AG04449 (cell line): ENCODE measurements at places on chromosomes 6 and 20.

- DNase-seq: peak; percentile 24
These were observed 5.2 kb downstream of the INSM1 start for GRCh38 chr20:20373091-20373571.

DNA sequence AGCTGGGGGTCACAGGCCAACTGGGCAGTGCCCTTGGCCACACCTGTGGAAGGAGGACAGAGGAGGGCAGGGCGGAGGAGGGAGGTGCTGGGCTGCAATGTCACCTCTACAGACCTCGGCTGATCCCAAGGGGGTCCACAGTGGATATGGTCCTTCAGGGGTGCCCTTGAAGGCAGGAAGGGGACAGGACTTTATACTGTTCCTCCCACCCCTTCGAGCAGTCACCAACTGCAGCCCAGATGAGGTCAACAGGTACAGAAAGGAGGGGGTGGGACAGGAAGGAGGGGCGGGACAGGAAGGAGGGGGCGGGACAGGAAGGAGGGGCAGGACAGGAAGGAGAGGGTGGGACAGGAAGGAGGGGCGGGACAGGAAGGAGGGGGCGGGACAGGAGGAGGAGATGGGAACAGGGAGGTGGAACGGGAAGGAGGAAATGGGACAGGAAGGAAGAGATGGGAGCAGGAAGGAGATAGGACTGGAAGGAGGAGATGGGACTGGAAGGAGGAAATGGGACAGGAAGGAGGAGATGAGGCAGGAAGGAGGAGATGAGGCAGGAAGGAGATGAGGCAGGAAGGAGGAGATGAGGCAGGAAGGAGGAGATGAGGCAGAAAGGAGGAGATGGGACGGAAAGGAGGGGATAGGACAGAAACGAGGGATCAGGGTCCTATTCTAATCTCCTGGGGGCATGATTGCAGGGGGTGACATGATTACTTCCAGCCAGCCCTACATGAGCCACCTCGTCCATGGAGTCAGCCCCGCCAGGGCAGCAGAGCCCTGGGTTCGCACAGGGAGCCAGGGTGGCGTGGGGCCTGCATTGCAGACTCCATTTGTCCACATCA is 19.4 kb upstream of the MRGBP start:
- DNase-seq: no peak

GRCh38 chr6:2839195-2839981 is 2.3 kb downstream of the SERPINB1 start:
- DNase-seq: no peak

- no peak for DNase-seq
These were observed 32.6 kb downstream of the MAN1A1 start for GRCh38 chr6:119317007-119317406.

DNA sequence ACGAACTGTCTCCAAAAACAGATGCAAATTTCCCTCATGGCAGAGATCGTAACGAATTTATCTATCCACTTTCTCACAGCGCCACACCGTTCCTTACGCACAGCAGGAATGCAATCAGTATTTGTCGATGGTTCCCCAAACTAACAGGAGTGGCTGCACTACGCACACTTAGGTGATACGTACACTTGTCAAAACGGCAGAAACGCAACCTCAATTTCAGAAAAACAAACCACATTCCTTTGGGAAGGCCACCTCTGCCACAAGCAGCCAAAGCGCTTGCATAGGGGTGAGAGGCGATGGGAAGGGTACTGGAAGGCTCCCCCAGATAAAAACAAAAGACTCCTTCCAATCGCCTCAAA is 638 bp downstream of the MDN1 start:
- DNase-seq: no peak

- no peak for DNase-seq
These were observed 1.0 kb downstream of the PXDC1 start for GRCh38 chr6:3750317-3751076.

- no peak for DNase-seq
These were observed 119.9 kb upstream of the PRND start for GRCh38 chr20:4601630-4602296.

- DNase-seq: no peak
These were observed 59.3 kb upstream of the MYL9 start for GRCh38 chr20:36482044-36482473.

- no peak for DNase-seq
These were observed 235.4 kb downstream of the HDGFL1 start for GRCh38 chr6:22804620-22805261.

DNA sequence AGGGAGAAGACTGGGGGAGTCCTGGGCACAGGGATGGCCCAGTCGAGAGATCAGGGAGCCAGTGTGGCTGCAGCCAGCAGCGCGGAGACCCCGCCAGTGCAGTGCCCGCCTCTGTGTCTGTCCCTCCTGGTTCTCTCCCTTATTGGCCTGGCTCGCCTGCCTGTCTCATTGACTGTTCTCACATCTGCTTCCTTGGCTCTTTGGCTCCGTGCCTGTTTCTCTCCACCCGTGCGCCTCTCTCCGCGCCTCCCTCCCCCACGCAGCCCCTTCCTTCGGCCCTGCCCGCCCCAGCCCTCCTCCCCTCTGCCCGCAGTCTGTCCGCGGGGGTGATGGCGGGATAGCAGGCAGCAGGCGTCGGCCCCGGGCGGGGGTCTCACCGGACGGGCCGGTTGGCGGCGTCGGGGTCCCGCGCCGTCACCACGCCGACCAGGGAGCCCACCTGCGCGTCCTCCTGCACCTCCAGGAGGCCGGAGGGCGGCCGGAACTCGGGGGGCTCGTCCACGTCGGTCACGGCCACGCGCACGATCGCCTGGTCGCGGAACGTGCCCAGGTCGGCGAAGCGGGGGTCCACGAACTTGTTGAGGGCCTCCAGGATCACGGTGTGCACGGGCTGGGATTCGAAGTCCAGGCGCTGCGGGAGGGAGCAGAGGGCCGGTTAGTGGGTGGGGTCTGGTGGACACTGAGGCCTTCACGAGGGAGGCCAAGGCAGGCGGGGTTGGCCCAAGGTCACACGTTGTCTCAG is 92.0 kb downstream of the CD40 start:
- DNase-seq: no peak

- no peak for DNase-seq
These were observed 30.5 kb upstream of the SNRPB2 start for GRCh38 chr20:16699293-16699692.

GRCh38 chr6:40713002-40713719 is 126.0 kb upstream of the LRFN2 start:
- no peak for DNase-seq

DNA sequence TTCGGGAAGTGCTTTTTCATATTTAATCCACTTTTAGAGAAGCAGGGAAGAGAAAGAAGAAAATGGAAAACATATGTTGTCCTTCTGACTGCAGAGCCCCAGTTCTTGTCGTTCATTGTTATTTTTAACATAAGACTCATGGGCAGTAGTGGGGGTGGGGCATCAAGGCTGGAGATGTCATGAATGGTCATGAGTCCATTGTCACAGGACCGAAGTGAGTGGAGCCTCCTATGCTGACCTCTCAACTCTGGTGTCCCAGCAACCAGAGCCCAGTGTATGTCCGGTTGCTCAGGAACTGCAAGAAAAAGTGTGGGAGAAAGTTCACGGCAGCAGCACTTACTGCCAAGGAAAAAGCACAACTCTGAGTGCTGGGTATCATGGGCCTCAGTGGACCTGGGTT is 108.6 kb downstream of the BANF2 start:
- DNase-seq: no peak

DNA sequence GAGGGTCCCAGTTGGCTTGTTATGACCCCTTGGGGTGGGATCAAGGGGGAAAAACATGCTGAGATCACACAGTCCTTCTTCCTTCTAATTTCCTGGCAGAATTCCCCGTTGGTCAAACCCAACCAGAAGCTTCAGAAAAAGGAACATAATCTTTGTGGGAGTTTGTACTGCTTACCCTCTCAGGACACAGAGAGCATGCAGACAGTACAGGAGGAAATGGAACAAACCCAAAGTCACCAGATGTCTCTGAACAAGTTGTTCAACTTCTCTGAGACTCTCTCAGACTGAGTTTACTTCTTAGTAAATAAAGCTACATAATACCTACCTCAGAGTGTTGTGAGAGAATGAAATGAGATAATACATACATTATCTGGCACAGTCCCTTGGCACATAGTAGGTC is 181.1 kb upstream of the TSHZ2 start:
- no peak for DNase-seq

- DNase-seq: no peak
These were observed 90.6 kb downstream of the ATXN1 start for GRCh38 chr6:16670617-16671051.

DNA sequence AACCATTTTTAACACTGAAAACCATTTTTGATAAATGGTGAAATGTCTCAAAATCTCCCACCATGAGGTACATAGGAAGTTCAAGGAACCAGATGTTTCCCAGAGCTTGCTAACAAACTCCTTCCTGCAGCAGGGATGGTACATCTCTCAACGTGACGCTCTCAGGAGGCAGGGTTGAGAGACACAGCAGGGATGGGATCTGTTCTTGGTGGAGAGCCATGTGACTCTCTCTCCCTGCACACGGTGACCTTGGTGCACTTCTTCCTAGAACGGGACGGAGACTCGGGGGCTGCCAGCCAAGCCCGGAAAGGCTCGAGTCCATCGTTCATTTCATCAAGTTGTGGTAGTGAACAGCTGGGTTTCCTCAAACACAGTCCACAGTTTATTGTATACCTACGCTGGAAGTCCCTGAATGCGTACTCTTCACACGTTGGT is 94.2 kb downstream of the FAM50B start:
- DNase-seq: no peak

GRCh38 chr20:2752567-2753460 is 47.6 kb downstream of the CPXM1 start:
- no peak for DNase-seq

GRCh38 chr6:7523922-7524321 is 17.5 kb upstream of the DSP start:
- no peak for DNase-seq

GRCh38 chr20:56629464-56630085 is 469 bp downstream of the TFAP2C start:
- DNase-seq: no peak

DNA sequence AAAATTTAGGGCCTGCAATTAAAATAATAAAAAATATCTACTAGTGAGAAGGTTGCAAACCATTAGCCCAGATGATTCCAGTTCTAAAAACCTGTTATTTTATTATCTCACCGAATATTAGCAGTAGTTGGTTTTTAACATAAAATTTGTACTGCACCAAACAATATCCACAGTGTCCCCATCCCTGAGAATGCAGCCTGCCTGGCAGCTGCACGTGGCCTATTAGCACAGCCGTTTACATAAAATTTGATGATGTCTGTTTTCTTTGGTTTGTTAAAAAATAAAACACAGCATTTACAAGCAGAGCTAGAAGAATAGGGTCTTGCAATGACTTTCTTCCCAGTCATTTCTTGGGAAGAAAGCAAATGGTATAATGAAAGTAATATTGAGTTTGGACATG is 58.2 kb downstream of the FUT9 start:
- no peak for DNase-seq

GRCh38 chr6:119314885-119315272 is 34.7 kb downstream of the MAN1A1 start:
- DNase-seq: no peak
